ENCODE measurements at places on chromosomes 2 and 18.

DNA sequence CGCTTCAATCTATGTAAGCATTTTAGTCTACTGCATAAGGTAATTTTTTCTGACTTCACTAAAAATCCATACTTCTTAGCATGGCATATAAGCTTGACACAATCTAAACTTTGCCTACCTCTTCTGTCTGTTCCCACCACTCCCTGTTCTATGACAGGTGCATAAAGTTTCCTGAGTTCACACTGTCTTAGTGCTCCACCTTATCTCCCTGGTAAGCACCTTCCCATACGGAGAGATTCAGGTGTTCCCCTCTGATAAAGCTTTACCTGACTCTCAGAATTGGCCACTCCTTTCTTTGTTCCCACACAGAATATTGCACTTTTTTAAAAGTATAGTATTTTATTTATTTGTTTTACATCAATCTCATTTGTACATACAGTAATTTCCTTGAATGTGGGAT is 16.8 kb upstream of the ITGA4 start:
- DNase-seq = no peak

DNA sequence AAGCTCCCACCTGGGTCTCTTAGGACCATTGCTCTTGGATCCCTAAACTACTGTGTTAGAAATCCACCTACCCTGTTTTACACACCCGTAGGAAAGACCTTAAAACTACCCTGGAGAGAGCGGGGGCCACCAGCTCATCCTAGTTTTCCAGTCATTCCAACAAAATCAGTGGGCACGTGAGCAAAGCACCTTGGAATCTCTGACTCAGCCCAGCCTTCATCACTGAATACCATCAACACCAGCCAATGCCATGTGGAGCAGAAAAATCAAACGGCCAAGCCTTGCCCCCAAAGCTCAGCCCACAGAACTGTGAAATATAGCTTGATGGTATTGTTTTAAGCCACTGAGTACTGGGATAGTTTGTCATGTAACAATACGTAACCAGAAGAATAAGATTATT is 449.7 kb upstream of the CHAC2 start:
- DNase-seq = no peak

DNA sequence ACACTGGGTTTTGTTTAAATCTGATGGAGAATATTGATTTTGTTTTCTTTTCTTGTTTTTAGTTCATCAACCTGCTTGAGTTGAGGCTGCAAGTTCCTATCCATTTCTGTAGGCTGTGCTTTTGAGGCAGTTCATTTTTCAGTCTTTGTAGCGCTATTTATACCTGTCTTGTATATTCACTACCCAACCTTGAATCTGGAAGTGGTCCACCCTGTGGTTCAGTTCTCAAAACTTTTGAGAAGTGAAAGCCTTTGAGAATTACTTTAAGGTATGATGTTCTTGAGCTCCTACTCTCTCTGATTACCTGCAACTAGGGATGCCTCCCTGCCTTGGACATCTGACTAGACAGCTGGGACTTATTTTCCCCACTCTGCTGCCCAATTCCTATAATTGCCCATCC is 53.5 kb upstream of the KCNE4 start:
- no peak for DNase-seq

- no peak for DNase-seq
These were observed 311.4 kb downstream of the PTPRM start for GRCh38 chr18:7878265-7879211.

Data from HFF-Myc (cell line).